ENCODE measurements at places on chromosomes 11 and 22.

- DNase-seq = no peak
Observed at GRCh38 chr11:58027341-58027740, 3.4 kb upstream of the OR6Q1 start.

DNA sequence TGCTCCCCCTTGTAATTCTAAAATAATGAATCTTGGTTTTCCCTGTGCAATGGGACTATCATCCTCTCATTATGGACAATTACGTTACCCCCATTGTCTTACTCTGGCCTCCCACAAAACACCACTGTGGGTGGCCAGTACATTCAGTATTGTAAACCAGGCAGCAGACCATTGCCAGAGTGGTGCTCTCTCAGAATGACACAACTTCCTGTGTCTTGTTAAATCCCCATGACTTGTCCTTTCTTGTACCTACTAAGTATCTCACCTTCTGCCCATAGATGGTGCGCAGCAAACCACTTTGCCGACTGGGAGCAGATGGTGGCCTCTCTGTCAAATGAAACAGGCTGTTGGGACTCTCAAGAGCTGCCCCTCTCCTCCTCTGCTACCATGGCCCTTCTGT lies 287.1 kb upstream of the RAG2 start:
- no peak for DNase-seq

- no peak for DNase-seq
Observed at GRCh38 chr22:50141462-50141861, 29.1 kb upstream of the PANX2 start.

DNA sequence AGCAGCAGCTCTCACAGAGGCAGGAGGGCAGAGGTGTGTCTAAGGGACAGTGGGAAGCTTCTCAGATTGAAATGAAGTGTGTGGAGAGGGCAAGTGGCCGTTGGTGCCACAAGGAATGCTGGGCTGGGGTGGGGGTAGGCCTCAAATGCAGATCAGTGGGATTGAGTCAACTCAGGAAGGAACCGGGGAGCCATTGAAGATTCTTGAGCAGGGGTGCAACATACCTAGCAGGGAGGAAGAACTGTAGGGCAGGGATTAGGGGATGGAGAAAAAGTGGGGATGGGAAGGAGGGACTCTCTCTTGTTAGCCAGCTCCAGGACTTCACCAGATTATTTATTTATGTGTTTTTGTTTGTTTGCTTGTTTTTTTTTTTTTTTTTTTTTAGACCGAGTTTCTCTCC lies 2.9 kb upstream of the SEC14L2 start:
- DNase-seq = no peak

DNA sequence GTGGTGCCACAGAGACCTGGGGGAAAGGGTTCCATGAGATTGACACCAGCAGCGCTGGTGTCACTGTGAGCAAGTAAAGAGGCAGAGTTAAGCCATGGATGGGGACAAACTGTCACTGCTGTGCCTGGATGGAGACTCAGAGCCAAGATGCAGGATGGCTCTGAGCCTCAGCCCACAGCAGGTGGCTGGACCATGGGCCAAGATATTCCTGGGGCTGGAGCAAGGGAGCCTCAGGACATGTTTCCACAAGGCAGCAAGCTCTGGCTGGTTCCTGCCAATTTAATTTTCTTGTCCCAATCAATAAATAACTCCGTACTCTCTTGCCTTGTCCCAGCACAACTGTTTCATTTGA lies 23.0 kb downstream of the MYO18B start:
- DNase-seq = no peak
